HAP-1 (cell line): ENCODE measurements at places on chromosomes 1 and 21.

- DNase-seq, result peak; percentile 81
Observed at GRCh38 chr1:171251042-171251951, 3.0 kb downstream of the FMO1 start.

- no peak for DNase-seq
Observed at GRCh38 chr1:203509135-203509534, 15.2 kb downstream of the OPTC start.

DNA sequence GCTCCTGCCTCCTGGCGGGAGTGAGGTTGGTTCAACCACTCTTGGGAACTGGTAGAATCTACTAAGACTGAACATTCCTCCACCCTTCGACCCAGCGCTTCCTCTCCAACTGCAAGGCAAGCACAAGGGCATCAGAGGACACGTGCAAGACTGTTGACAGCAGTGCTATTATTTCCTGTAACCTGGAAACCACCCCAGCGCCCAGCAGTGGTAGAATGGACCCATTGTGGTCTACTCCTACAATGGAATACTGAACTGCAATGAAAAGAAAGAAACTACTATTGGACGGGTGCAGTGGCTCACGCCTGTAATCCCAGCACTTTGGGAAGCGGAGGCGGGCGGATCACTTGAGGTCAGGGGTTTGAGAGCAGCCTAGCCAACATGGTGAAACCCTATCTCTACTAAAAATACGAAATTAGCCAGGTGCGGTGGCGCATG lies 33.0 kb upstream of the TARDBP start:
- peak; percentile 46 for DNase-seq

DNA sequence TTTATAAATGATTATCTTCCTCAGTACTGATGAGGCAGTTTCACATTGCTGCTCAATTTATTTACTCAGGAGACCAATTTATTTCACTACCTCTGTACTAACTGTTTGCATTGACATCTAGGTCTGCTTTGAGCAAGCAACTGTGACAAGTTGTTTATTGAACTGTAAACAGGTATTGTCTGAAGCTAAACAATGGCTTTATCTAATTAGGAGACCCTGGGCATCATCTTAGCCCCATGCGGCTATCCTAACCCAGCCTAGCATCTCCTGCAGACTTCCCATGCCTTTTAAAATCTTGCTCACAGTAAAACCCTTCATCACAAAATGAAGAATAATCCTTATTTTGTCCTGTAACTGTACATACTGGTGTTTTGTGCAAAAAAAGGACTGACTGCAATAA lies 348.2 kb downstream of the RWDD3 start:
- no peak for DNase-seq

GRCh38 chr1:117964290-117965038 lies 34.9 kb downstream of the WDR3 start:
- DNase-seq, result no peak

- DNase-seq, result peak; percentile 25
Observed at GRCh38 chr21:18832950-18833349, 429.4 kb upstream of the TMPRSS15 start.

DNA sequence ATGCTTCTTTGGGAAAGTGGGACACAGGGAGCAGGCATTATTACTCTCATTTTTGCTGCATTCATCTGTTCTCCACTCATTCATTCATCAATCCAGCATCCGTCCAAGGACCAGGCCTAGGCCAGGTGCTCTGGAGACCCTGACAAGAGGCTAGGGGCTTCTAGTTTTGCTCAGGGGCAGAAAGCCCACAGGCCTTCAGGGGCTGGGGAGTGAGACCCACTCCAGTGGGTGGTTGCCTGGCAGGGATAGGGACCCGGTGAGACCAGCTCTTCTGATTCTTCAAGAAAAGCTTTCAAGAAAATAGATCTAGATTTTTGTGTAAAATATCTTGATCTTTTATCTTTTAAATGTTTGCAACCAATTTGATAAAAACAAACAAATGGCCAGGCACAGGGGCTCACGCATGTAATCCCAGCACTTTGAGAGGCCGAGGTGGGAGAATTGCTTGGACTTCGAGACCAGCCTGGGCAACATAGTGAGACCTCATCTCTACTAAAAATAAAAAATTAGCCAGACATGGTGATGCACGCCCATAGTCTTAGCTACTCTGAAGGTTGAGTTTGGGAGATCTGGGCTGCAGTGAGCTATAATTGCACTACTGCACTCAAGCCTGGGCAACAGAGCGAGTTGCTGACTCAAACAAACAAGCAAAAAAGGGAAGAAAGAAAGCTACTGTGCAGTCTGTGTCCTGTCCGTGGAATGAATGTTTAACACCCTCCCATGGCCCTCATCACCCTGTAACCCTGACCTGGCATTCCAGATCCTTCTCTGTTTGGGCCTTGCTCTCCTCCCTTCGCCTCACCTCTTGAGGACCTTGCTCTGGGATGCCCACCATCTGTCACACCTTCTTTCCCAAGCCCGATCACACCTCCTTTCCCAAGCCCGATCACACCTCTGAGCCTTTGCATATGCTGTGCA lies 17.3 kb upstream of the LRP8 start:
- DNase-seq, result no peak

GRCh38 chr1:183471743-183472487 lies 384 bp upstream of the SMG7 start:
- DNase-seq, result peak; percentile 99

- peak; percentile 69 for DNase-seq
Observed at GRCh38 chr1:151165281-151165737, 393 bp downstream of the LYSMD1 start.

GRCh38 chr1:33634806-33635205 lies 162.4 kb downstream of the ZSCAN20 start:
- DNase-seq, result no peak
